CD4-positive, CD25-positive, alpha-beta regulatory T cell (primary cell): ENCODE measurements at places on chromosomes 6 and 20. TPM values are rescaled to one million over a fixed set of nuclear protein-coding genes. Genes with fewer than 3 reads are reported as not detected.

The DEFB124 gene
- not detected for total RNA-seq

The ENPP4 gene
- 4.5 TPM for total RNA-seq

The TEAD3 gene
- not detected for total RNA-seq

The PRL gene
- total RNA-seq = not detected

The POLR1H gene
- total RNA-seq = 37.8 TPM

The POLR1C gene
- 26.8 TPM for total RNA-seq

DNA sequence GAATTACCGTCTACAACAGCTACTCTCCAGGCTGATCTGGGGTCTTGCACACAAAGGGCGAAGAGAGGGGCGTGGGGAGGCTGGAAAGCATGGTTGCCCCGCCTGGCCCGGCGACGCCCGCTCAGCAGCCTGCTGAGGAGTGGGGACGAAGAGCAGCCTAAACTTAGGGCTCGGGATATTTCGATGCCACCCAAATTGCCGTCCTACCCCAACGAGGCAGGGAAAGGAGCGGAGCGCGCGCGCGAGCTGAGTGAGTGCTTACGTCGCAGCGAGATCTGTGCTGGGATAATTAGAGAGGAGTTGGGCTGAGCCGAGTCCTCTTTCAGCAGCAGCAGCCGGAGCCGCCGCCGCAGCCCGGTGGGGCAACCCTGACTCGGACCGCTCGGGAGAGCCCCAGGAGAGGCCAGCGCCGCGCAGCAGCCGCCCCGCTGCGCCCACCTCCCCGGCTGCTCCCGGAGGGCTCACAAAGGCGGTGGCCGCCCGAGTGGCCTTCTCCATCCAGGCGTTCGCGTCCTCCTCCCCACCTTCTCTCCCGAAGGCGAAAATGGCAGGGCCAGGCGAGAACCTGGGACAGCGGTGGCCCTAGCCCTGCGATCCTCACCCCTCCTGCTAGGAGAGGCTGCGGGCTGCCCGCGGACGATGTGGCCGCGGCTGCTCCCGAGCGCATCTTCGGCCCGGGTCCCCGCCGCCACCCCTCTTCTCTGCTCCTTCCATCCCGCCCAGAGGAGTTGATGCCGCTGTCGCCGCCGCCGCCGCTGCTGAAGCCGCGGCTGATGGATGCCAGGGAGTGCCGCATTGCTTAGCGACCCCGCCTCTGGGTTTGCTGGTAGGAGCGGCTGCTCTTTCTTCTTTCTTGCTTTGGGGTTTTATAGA is at the start of gene CLVS2:
TSS of gene CLVS2 (plus strand) at position 315 of the 873 bp plus-strand sequence. CDS start 1,543 bp downstream, outside the sequence.
- H3K4me3 ChIP-seq = no peak within 1 kb of the TSS
- H3K4me1 ChIP-seq = no peaks in the 10 kb centered on the region
- H3K27me3 ChIP-seq = peaks cover 7% of the 10 kb centered on the region
- H3K36me3 ChIP-seq = no peaks in the 10 kb centered on the region
- DNase-seq = no peak
- H3K27ac ChIP-seq = no peak within 1 kb of the TSS

- H3K4me1 ChIP-seq = no peaks in the 10 kb centered on the region
- no peak for DNase-seq
- H3K4me3 ChIP-seq = no peak overlapping the region
Measured at GRCh38 chr20:50758469-50758868, 27.1 kb downstream of the PARD6B start.

DNA sequence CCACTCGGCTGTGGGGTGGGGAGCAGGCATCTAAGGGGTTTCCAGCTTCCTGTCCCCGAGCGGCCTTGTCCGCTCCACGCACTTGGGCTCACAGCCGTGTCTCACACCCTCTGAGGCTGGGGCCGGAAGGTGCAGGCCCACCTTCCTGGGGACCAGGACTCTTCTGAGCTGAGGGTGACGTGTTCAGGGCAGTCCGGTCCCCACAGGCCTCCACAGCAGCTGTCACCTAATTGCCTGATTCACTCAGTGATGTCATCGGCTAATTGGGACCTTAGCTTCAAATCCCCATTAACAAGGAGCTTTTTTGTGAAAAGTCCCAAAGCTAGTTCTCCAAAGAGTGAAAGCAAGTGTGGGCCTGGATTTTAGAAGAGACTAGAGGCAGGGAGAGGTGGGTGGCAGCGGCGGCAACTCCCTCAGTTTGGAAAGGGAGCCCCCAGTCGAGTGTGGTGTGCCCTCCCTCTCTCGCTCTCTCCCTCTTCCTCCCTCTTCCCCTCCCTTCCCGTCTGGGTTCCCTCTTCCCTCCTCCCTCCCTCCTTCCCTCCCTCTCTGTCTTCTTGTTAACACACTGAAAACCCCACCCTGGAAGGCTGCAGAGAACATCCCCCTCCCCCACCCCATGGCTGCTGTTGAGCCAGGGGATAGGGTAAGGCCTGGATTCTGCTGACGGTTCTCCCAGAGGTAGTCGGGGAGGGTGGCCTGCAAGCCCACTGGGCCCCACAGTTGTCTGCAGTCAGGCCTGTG is 39.0 kb downstream of the MYT1 start:
- DNase-seq = no peak
- no peaks in the 10 kb centered on the region for H3K36me3 ChIP-seq
- H3K27me3 ChIP-seq = no peaks in the 10 kb centered on the region
- H3K4me1 ChIP-seq = no peaks in the 10 kb centered on the region
- no peak overlapping the region for H3K27ac ChIP-seq
- no peak overlapping the region for H3K4me3 ChIP-seq

DNA sequence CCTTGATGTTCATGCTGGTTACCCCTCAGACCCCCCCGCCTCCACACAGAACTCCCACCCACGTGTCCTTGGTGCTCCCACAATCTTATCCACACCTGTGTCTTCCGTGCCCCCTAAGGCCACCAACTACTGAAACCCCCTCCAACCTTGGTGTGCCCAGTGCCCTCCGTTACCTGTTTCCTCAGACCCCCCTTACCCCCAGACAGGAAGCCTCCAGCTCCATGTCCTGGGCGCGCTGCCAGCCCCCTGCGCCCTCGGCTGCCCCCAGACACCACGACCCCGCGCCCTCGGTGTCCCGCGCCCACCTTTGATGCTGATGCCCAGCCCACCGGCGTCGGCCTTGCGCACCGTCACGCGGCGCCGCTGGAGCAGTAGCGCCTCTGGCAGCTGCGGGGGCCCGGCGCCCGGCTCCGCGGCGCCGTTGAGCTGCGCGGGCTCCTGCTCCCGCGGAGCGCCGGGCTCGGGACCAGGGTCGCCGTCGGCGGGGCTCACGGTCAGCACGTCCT is 504 bp downstream of the SNTA1 start:
- peak; percentile 34 for DNase-seq
- H3K36me3 ChIP-seq = no peaks in the 10 kb centered on the region
- peaks cover 24% of the 10 kb centered on the region for H3K4me1 ChIP-seq
- no peak overlapping the region for H3K4me3 ChIP-seq
- H3K27ac ChIP-seq = no peak overlapping the region
- no peaks in the 10 kb centered on the region for H3K27me3 ChIP-seq

- H3K27ac ChIP-seq = no peak overlapping the region
- peaks cover 58% of the 10 kb centered on the region for H3K27me3 ChIP-seq
- peak; percentile 17 for DNase-seq
- peaks cover 28% of the 10 kb centered on the region for H3K4me1 ChIP-seq
- peak overlapping the region; percentile 41 for H3K4me3 ChIP-seq
Measured at GRCh38 chr6:107488875-107489635, 862 bp upstream of the SOBP start.

GRCh38 chr20:53918020-53918311 is 152.4 kb downstream of the BCAS1 start:
- H3K27me3 ChIP-seq = no peaks in the 10 kb centered on the region
- no peaks in the 10 kb centered on the region for H3K36me3 ChIP-seq
- peaks cover 15% of the 10 kb centered on the region for H3K4me1 ChIP-seq
- no peak for DNase-seq
- no peak overlapping the region for H3K4me3 ChIP-seq
- H3K27ac ChIP-seq = no peak overlapping the region

GRCh38 chr6:43516697-43517504 is at the start of the genes POLR1C and YIPF3:
TSS of gene POLR1C (plus strand) at chr6:43517089. CDS start at chr6:43517110, 21 bp downstream.
TSS of gene YIPF3 (minus strand) at chr6:43516926. CDS start at chr6:43516807, 119 bp downstream.
- no peaks in the 10 kb centered on the region for H3K27me3 ChIP-seq
- H3K36me3 ChIP-seq = peaks cover 59% of the 10 kb centered on the region
- peaks cover 48% of the 10 kb centered on the region for H3K4me1 ChIP-seq
- peak; percentile 98 for DNase-seq
- H3K27ac ChIP-seq = peak within 1 kb of the TSS; percentile 91
- peak within 1 kb of the TSS; percentile 99 for H3K4me3 ChIP-seq

DNA sequence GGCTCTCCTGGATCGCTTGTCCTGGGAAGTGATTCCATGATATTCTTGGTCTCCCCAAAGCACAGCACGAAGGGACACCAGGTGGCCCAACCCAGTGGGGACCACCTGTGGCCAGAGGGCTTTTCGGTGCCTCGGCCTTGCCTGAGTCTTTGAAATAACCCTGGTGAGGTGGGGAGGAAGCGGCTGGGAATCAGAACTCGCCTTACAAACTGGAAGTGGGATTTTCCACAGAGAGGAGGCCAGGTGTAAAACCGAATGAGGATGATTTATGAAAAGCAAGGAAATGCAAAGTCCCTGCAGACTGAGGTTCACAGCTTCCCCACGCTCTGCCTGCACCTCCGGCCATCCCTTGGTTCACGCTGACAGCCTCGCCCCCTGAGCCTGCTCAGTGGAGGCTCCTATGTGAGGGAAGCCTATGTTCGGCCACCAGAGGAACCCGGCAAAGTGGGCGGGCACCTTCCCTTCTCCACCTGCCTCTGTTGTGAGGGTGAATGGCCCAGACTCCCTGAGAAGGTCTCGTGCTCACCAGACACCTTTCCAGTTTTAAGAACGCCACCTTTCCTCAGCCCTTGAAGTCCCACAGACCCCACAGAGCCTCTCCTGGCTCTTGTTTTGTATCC is 133.8 kb upstream of the CST7 start:
- DNase-seq = no peak
- no peak overlapping the region for H3K27ac ChIP-seq
- no peak overlapping the region for H3K4me3 ChIP-seq
- H3K36me3 ChIP-seq = no peaks in the 10 kb centered on the region
- H3K4me1 ChIP-seq = no peaks in the 10 kb centered on the region

GRCh38 chr6:4153514-4153985 is 18.2 kb upstream of the ECI2 start:
- no peak overlapping the region for H3K4me3 ChIP-seq
- peaks cover 4% of the 10 kb centered on the region for H3K4me1 ChIP-seq
- H3K27ac ChIP-seq = no peak overlapping the region
- H3K36me3 ChIP-seq = no peaks in the 10 kb centered on the region
- DNase-seq = no peak

DNA sequence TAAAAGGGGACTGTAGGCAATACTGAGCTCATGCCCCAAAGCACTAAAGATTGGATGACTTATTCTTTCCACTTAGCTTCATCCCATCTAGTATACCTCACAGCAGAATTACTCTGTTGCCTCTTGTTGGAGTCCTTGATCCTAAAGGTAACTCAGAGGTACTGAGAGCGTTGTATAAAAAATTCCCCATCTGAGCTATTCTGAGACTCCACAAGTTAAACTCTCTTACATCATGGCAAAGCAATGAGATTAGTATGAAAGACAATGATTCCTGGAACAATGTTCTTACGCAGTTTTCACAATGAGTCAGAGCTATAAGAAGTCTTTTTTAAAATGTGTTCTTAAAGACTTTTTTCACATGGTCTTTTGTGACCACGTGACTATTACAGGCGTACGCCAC is 370.1 kb downstream of the ADGRB3 start:
- no peaks in the 10 kb centered on the region for H3K4me1 ChIP-seq
- no peaks in the 10 kb centered on the region for H3K27me3 ChIP-seq
- no peak for DNase-seq
- H3K27ac ChIP-seq = no peak overlapping the region
- H3K4me3 ChIP-seq = no peak overlapping the region

DNA sequence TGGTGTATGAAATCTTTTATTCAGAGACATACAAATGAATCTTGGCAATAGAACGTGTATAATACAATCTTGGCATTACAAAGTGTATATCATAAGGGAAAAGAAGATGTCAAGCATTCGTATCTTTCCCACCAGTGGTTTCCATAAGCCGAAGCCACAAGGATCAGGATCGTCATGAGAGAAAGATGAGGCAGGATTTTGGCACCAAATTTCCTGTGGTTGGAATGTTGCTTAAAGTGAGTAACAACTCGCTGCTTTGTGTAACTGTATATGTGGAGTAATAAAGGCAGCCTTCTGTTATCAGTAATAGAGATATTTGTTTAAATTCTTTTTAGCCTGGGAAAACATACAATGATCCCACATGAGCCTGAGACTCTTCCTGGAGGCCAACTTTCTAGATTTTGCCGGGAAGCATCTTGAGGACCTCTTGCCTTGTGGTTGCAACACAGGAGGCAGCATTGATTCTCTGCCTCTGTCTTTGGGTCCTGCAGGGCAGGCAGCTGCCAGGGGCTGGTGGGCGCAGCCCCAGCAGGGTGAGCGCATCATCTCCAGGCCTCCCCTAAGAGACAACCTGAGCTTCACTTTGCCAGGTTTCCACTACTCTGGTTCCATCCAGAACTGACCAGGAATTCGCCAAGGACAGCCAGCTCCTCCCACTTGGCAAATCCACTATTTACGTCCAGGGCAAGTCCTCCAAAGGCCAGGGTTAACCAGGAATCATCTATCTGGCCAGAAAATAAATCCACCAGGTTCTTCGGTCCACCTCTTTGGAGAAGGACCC is 230.9 kb upstream of the SULF2 start:
- no peak for DNase-seq
- no peaks in the 10 kb centered on the region for H3K4me1 ChIP-seq
- H3K27me3 ChIP-seq = peaks cover 5% of the 10 kb centered on the region
- H3K36me3 ChIP-seq = no peaks in the 10 kb centered on the region
- no peak overlapping the region for H3K27ac ChIP-seq
- H3K4me3 ChIP-seq = no peak overlapping the region

- H3K27me3 ChIP-seq = peaks cover 2% of the 10 kb centered on the region
- H3K4me1 ChIP-seq = no peaks in the 10 kb centered on the region
- DNase-seq = no peak
- H3K4me3 ChIP-seq = no peak overlapping the region
Measured at GRCh38 chr6:150191809-150192208, 49.0 kb downstream of the PPP1R14C start.

- peaks cover 73% of the 10 kb centered on the region for H3K36me3 ChIP-seq
- H3K27me3 ChIP-seq = no peaks in the 10 kb centered on the region
- no peak for DNase-seq
- H3K27ac ChIP-seq = no peak overlapping the region
- no peak overlapping the region for H3K4me3 ChIP-seq
- H3K4me1 ChIP-seq = no peaks in the 10 kb centered on the region
Measured at GRCh38 chr6:136635615-136636014, 85.4 kb upstream of the MAP7 start.

- no peaks in the 10 kb centered on the region for H3K36me3 ChIP-seq
- no peak overlapping the region for H3K4me3 ChIP-seq
- no peaks in the 10 kb centered on the region for H3K4me1 ChIP-seq
- DNase-seq = no peak
- no peak overlapping the region for H3K27ac ChIP-seq
Measured at GRCh38 chr6:80464901-80465300, 358.4 kb downstream of the BCKDHB start.

GRCh38 chr20:6702144-6702543 is 65.3 kb upstream of the BMP2 start:
- H3K4me3 ChIP-seq = no peak overlapping the region
- no peaks in the 10 kb centered on the region for H3K4me1 ChIP-seq
- no peak for DNase-seq
- no peaks in the 10 kb centered on the region for H3K27me3 ChIP-seq

- DNase-seq = no peak
- H3K27me3 ChIP-seq = no peaks in the 10 kb centered on the region
- no peak overlapping the region for H3K4me3 ChIP-seq
- H3K4me1 ChIP-seq = no peaks in the 10 kb centered on the region
- no peaks in the 10 kb centered on the region for H3K36me3 ChIP-seq
Measured at GRCh38 chr6:21946298-21946783, 350.5 kb downstream of the PRL start.

- no peaks in the 10 kb centered on the region for H3K27me3 ChIP-seq
- H3K27ac ChIP-seq = no peak overlapping the region
- no peak for DNase-seq
Measured at GRCh38 chr6:150667977-150668716, 68.5 kb downstream of the PLEKHG1 start.

- no peak for DNase-seq
- peak overlapping the region; percentile 65 for H3K4me3 ChIP-seq
- H3K27ac ChIP-seq = no peak overlapping the region
- peaks cover 7% of the 10 kb centered on the region for H3K36me3 ChIP-seq
- H3K4me1 ChIP-seq = peaks cover 13% of the 10 kb centered on the region
Measured at GRCh38 chr20:49894073-49894470, 21.3 kb downstream of the SPATA2 start.
